ENCODE measurements at places on chromosomes 11 and 22.

DNA sequence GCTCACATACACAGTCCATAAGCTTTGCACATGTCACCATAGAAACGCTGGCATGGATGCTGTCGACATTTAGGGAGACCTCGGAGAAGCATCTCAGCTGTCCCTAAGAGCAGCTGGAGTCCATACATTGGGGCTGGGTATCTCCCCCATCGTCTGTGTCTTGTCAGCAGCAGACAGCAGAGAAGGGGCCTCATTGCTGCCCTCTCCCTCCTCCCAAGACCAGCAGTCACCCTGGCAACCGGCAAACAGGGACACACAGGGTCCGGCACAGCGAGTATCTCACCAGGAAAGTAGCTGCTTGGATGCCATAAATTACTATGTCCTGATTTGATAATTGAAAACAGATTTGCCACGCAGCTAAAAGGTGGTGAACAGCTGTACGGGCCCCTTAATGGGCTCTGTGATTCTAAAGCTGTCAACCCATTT is 84.4 kb downstream of the CD44 start:
- DNase-seq, result no peak

DNA sequence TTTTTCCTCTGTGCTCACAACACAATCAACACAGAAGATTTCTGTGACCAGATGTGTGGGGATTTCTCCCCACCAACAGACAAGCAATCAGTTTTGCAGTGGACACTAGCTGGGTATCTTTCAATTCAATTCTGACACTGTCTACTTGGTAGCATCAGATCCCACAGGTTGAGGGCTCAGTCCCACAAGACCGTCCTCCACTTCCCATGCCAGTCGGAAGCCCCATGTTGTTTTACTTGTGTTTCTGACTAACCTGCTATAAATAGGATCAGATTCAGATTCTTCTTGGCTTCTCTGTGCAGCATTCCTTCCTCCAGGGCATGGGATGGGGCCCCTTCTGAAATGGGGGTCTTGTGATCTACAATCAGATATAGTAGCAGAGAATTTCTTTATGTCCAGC is 19.6 kb downstream of the ACER3 start:
- no peak for DNase-seq

- peak; percentile 60 for DNase-seq
Observed at GRCh38 chr11:61871158-61871597, 20.2 kb downstream of the FADS3 start.

- DNase-seq, result no peak
Observed at GRCh38 chr11:20627701-20628100, 28.3 kb downstream of the SLC6A5 start.

GRCh38 chr11:83046621-83047172 is 25.0 kb downstream of the RAB30 start:
- no peak for DNase-seq

GRCh38 chr11:102886999-102887398 is 12.2 kb upstream of the MMP12 start:
- DNase-seq, result no peak

- no peak for DNase-seq
Observed at GRCh38 chr22:44881624-44882023, 128.2 kb downstream of the PHF21B start.

DNA sequence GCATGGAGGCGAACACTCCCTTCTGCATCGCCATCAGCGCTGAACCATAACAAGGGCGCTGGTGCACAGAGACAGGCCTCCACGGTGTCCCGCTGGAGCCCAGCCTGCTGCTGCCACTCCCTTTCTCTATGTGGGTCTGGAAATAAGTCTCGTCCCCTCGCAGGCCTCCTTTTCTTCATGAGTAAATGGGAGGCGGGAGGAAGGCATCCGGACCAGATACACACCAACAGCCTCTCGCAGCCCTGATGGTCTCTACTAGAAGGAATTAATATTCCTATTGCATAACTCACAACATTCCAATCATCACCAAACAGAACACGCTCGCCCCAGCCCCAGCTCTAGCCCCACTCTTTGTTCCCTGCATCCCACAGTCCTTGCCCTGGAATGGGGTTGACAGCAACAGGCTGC is 14.9 kb downstream of the RASD2 start:
- DNase-seq, result no peak

GRCh38 chr11:110174645-110175310 is 81.6 kb downstream of the ZC3H12C start:
- DNase-seq, result no peak

GRCh38 chr11:81857386-81857785 is 876.3 kb downstream of the FAM181B start:
- no peak for DNase-seq

DNA sequence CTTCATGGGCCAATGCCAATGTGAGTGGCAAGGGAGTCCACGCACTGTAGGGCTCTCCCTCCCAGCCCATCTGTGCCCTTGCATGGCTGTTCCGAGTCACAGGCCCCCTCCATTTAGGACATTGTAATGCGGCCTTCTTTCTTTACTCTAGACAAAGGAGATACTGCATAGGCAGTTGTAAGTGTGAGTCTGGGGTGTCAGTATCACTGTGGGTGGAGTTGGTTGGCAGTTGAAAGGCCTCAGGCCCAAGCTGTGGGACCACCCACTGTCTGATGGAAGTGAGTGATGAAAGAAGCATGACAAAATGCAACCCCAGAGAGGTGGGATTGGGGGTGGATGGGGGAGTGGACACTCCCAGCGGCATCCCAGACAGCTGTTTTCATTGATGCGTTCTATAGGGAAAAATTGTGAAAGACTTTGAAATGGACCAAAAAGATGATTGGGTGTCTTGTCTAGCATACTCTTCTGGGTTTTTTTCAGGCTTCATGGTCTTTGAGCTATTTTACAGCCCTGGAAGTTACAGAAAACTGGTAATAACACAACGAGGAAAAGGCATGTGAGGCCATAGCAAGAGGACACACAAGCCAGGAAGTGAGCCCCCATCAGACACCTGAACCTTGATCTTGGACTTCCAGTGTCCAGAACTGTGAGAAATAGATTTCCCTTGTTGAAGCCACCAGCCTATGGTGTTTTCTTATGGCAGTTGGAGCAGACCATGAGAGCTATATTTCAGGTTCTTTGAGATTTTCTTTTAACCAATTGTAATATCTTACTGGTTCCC is 114.6 kb downstream of the NECTIN1 start:
- no peak for DNase-seq

- no peak for DNase-seq
Observed at GRCh38 chr11:47177229-47177845, 658 bp upstream of the ARFGAP2 start.

- no peak for DNase-seq
Observed at GRCh38 chr22:27372969-27373670, 428.4 kb downstream of the MN1 start.

- peak; percentile 34 for DNase-seq
Observed at GRCh38 chr11:13238879-13239514, 38.6 kb upstream of the BMAL1 start.

DNA sequence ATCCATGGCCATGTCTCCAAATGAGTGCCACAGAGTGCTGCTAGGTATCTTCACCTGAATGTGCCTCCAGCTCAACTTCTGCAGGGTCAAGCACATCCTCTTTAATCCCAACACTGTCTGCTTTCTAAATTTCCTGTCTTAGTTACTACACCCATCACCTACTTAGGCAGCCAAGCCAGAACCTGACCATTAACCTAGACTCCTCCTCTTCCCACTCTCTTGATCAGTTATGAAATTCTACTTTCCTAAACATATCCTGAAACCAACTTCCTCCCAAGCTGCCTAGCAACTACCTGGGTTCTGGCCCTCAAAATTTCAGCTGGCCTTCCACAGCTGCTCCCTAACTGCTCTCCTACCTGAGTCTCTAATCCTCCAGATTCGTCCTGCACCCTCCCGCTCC is 22.7 kb downstream of the CADM1 start:
- no peak for DNase-seq

DNA sequence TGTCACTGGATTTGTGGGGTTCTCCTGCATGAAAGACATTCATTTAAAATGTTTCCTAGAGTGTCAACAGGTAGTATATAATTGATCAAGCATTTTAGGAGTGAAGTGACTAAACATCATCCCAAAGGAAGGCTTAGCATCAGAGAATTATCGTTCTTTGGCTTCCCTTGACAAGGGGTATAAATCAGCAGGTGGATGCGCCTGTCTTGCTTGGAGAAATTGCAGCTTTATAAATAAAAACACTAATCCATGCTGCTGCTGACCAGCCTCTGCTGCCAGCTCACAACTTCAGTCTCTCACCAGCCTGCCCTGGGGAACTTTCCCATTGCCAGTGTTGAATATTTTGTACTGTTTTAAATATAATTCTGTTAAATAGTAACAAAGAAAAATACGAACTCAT is 1184.7 kb upstream of the TENM4 start:
- DNase-seq, result no peak

DNA sequence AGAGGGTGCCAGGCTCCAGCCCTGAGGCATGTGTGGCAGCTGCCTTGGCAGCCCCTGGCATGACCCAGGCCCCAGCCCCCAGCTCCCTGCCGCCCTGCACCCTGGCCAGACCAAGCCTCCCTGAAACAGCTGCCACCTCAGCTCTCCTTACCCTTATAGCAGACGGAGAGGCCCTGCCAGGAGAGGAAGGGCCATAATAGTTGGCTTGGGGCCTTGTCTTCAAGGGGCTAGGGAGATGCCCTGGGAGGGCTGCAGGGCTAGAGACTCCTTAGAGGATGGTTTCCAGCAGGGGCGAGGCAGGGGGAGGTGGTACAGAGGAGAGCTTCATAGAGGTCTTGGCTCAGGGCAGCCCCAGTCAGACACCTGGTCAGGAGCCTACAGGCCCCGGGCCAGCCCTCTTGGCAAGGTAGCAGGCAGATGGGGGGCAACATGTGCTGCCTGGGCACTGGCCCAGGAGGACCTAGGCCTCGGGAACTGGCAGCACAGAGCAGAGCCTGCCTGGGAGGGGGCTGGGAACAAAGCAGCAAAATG is 13.0 kb downstream of the SMTN start:
- DNase-seq, result no peak

GRCh38 chr11:116948391-116948790 is 111.0 kb upstream of the APOA1 start:
- no peak for DNase-seq

DNA sequence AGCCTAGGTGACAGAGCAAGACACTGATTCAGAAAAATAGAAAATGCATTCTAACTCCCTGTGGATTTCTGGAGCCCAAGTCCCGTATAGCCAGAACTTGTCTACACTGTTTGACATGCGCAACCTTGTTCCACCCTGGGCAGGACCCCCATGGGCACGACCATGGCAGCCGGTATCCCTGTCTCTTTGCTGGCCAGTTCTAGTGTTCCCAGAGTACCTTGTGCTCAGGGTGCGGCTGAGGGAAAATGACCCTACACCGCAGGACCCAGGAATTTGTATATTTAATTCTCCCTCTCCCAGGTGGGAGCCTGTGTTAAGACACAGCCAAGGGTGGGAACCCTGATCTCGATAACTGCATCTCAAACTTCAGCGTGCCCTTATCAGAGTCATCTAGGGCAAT is 36.7 kb upstream of the RIC3 start:
- peak; percentile 8 for DNase-seq

GRCh38 chr11:110763249-110764011 is 51.2 kb upstream of the ARHGAP20 start:
- DNase-seq, result no peak

DNA sequence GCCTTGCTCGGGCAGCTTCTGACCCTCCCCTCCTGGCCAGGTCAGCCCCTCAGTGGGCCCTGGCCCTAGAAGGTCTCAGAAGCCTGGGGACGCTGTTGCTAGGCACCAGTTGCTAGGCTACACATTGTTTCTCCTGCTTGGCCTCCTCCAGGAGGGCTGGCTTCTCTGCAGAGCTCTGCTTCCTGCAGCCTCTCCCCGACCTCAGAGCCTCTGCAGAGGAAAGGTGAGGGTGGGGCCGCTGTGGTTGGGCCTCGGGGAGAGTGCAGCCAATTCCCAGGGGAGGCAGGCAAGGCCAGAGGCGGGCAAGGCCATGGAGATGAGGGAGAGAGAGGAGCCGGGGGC is 27.6 kb upstream of the LRRC10B start:
- DNase-seq, result no peak

DNA sequence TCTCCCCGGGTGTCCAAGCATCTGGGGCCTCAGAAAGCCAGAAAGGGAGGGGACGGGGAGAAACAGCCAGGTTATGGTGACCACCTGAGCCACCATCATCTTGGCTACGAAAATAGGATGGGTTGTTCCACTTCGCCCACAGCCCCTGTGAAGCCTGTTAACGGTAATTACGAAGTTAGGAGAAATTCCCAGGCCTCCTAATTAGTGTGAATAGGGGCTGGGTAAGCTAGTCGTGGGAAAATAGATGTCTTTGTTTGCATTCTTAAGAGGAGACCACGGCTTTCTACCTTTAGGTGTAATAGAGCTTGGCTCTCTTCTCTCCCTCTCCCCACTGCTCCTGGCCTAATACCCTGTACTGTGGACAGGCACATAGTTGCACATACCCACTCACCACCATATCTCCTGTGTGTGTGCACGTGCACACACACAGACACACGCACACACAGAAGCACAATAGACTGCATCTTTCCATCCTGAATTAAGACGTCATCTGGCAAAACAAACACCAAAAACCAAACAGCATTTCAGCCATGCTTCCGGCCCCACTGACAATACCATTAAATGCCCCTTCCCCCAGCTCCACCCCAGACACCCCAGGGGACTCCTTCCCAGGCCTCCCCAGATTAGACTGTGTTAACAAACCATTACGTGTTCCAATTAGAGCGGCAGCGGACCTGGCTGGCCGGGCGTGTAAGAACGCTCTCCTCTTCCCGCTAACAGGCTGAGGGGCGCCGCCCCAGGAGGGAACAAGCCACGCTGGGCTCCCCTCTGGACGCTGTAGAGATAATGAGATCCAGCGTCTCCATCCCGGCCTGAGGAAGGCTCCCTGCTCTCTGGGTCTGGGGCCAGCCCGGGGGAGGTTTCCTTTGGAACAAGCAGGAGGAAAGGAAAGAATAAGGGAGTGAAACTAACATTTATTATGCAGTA is 72.8 kb downstream of the TP53I11 start:
- no peak for DNase-seq

- no peak for DNase-seq
Observed at GRCh38 chr22:28328756-28329155, 350.9 kb downstream of the TTC28 start.

- no peak for DNase-seq
Observed at GRCh38 chr11:116231543-116231942, 541.2 kb downstream of the BUD13 start.

DNA sequence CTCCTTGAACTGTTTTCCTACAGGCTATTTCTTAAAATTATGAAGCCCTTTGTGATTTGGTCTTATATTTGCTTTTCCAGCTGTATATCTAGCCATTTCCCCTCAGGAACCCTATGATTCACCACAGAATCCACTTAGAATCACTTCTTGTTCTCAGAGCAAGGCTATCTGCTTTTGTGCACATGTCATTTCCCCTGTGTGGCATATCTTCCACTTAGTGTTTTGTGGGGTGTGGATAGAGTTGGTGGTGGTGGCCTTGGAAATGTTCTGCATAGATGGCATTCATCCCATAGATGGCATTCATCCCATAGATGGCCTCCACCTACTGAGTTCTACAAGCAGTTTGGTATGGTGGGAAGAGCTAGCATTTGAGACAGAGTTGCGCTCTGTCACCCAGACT is 44.7 kb downstream of the SWAP70 start:
- DNase-seq, result no peak

GRCh38 chr22:45019861-45020655 is 10.3 kb upstream of the PHF21B start:
- no peak for DNase-seq

All from naive thymus-derived CD4-positive, alpha-beta T cell (primary cell).